AG09309 (cell line): ENCODE measurements at places on chromosomes 13 and 19.

DNA sequence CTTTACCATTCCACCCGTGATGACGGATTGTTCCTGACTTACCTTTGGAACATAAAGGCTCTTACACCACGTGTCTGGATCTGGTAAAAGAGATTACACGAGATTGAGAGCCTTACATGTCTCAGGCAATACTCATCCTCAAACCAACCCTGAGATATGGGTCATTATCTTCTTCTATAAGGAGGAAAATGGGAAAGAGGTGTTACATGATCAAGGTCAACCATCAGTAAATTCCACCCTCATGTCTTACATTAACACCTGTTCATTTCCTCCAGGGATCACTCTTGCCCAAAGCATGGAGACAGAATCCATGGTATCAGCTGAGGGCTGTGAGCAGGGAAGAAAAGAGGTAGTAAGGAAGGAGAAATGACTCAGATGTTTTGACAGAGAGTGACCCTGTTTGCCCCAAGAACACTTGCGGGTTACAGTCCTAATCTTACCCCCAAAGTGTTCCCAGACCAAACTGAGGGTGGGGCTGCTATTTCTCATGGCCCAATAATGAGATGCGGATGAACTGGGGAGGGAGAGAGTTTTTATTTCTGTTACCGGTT, 19.6 kb downstream of the LILRB4 start:
- DNase-seq = no peak

DNA sequence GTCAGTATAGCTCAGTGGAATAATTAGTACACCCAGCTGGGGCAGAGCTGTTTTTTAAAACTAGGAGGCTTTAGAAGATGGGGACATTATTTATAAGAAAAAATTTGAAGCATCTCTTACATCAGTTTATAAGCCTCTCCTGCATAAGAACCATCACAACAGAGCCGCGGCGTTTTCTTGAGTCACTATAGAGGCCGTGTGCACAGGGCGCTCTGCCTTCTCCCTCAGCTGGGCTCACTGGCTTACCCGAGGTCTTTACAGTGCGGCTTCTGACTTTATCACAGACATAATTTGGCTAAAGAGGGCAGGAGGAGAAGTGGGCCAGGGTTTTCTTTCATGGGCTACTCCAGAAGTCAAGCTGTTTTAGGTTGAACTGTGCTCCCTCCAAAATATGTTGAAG, 135.5 kb upstream of the RNF113B start:
- no peak for DNase-seq

DNA sequence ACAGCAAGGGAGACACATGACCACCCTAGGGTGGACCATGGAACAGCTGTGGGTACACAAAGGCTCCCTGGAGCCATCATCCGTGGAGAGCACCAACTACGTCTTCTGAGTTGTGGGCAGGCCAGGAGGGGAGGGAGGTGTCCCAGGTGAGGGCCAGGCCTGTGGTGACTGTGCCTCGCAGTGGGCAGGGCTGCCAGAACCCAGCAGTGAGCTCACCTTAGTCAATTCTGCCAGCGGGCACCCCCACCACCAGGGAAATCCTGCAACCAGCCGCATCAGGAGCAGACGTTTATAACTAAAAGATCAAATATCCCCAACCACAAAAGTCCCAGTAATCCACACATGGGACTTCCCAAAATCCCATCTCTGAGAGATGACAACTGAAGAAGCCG, 19.6 kb downstream of the ELL start:
- DNase-seq = no peak

DNA sequence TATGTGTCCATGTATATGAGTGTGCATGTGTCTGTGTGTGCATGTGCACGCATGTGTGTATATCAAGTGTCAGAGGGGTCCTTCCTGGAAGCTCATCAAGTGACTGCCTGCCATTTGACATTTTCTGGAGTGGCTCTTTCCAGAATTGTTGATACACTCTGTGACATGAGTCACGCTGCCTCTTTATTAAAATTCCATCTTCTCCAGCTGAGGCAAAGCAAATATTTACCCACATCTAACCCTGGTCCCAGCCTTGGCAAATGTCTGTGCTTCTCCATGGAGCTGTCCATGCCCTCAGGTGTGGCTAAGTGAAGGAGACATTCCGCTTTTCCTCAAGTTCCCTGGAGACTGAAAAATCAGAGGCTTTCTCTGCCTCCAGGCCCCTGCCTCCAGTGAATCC, 88.2 kb upstream of the MBNL2 start:
- DNase-seq = no peak
